SW480 (cell line): ENCODE measurements at places on chromosomes 6 and 20.
A peak's percentile ranks its signal among the peaks of the same experiment; 100 is the strongest.

DNA sequence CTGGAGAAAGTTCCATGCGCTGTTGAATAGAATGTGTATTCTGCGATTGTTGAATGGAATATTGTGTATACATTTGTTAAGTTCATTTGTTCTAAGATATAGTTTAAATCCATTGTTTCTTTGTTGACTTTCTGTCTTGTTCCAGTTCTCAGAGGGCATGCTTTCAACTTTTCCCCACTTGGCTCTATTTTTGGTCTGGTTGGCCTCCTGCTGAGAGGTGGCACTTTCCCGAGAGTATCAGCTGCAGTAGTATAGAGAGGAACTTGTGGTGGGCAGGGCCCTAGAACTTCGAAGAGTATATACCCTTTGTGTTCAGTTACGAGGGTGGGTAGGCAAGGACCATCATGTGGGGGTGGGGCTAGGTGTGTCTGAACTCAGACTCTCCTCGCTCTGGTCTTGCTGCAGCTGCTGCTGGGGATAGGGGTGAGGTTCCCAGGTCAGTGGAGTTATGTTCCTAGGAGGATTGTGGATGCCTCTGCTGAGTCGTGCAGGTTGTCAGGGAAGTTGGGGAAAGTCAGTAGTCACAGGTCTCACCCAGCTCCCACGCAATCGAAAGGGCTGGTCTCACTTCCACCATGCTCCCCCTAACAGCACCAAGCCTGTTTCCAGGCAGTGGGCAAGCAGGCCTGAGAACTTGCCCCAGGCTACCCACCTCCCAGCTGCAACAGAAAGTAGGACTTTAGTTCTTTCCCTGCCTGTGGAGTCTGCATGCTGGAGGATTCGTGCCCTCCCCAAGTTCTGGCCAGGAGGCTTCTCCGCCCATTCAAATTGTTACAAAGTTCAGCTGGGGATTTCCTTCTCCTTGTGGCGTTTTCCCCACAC, 118.9 kb upstream of the SSTR4 start:
- DNase-seq, result no peak

GRCh38 chr20:62303062-62303339, 204 bp downstream of the ADRM1 start:
- DNase-seq, result no peak

DNA sequence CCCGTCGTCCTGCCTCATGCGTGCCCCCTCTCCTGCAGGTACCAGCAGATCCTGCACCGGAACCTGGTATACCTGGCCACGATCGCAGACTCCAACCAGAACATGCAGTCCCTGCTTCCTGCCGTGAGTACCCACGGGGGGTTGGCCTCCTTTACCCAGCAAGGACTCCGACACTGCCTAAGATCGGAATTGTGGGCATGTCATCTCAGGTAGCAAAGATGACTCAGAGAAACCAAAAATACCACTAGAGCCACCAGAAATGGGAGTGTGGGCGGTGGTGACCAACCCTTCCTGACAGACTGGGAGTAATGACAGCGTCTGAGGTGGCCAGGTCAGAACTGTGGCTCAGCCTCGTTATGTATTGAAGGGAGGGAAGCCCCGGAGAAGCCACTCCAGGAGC, 16.3 kb downstream of the SS18L1 start:
- DNase-seq, result peak; percentile 98

- DNase-seq, result no peak
Observed at GRCh38 chr6:44062771-44063560, 64.3 kb downstream of the MRPL14 start.

GRCh38 chr6:51936531-51937290, 150.7 kb downstream of the PKHD1 start:
- no peak for DNase-seq

- DNase-seq, result no peak
Observed at GRCh38 chr6:133202610-133203343, 38.4 kb upstream of the EYA4 start.

GRCh38 chr20:49567421-49568277, at the start of gene PTGIS:
Gene PTGIS (minus strand): TSS chr20:49568137. CDS start chr20:49568116, 21 bp downstream.
- DNase-seq, result no peak

- DNase-seq, result no peak
Observed at GRCh38 chr20:63129376-63129965, 86.5 kb downstream of the YTHDF1 start.

- no peak for DNase-seq
Observed at GRCh38 chr20:11379257-11380011, 538.3 kb upstream of the BTBD3 start.

- no peak for DNase-seq
Observed at GRCh38 chr6:44809258-44809657, 421.8 kb downstream of the CDC5L start.

DNA sequence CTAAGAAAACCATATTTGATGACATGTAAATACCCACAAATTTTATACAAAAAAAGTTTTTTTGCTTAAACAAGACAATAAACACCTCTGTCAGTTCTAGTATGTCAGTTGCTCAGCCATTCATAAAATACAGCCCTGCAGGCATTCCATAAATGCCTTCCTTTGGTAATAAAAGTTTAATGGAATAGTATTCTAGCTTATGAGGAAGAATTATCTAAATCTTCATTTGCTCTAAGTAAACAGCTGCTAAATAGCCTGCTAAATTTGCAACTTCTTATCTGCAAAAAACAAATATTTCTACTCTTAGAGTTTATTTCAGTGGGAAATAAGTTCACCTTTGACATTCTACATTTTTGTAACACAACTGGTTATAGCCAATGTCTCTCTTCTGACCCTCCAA, 108.8 kb downstream of the SMLR1 start:
- no peak for DNase-seq

DNA sequence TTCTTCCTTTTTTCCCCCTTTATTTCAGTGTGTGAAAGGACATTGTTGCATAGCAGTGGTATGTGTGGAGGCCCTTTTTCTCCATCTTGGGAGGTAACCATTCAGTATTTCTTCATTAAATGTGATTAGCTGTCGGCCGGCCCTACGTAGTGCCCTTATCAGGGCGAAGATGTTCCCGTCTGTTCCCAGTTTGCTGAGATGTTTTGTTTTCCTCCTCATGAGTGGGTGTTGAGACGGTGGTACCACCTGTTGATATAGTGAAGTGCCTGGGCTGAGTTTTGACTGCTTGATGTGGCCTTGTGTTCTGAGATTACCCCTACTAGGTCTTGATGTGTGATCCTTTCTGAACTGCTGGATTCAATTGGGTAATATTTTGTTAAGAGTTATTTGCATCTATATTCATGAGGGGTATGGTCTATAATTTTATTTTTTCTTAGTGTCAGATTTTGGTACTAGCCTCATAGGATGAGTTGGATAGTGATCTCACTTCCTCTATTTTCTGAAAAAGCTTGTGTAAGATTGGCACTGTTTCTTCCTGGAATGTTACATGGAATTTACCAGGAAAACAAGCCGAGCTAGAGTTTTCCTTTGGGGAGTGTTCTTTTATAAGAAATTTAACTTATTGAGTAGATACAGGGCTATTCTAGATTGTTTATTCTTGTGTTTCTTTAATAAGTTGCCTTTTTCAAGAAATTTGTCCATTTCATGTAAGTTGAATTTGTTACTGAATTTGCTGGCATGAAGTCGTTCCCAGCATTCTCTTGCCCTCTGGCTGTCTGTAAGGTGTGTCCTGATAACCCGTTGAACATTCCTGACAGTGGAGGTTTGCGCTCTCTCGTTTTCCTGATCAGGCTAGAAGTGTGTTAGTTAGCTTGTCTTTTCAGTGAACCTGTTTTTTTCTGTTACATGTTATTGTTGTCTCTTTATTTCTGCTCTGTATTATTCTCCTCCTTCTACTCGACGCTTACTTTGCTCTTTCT, 4.3 kb downstream of the MTG2 start:
- no peak for DNase-seq

GRCh38 chr20:4369119-4369797, 352.5 kb upstream of the PRND start:
- DNase-seq, result no peak

DNA sequence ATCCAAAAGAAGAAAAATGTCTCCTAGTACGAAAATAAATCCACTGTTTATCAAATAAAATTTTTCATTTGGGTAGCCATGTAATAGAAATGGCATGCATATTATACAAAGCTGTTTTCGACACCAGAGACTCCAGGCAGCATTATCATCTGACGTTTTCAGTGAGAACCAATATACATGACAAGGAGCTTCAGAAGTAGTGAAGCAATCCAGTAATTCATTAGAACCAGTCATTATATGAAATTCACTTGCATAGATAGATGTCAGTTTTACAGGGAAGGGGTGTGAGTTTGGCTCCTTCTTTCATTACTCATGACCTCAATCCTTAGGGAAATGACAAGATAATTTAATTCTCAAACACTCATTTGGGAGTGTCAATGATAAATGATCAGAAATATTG, 14.7 kb downstream of the HTR1B start:
- DNase-seq, result no peak

DNA sequence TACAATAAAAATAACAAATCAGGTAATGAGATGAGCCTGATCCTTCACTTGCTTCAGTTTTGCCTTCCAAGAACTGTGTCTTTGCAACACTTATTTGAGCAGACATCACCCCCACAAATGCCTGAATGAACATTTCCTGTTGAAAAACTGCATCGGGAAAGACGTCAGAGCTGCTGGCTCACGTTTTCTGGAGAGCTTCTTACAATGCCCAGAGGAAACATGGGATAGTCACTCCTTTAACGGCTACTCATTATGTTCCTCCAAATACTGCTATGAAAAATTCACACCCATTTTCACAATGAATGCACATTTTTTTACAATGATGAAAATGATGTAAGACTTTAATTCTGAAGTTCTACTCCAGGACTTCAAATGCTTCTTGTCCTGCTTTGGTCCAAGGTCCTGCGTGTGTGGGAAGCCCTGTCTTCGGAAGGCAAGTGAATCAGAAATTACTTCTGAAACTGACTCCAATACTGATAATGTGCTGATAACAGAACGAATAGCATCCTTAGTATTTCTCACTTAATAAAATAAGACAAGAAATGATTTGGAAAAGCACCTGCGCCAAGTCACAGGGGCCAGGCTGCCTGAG, 238.0 kb downstream of the ANKRD60 start:
- DNase-seq, result no peak

GRCh38 chr6:26232940-26233648, 131.9 kb upstream of the BTN3A2 start:
- DNase-seq, result no peak
